ENCODE measurements at places on chromosomes 7 and 10.

DNA sequence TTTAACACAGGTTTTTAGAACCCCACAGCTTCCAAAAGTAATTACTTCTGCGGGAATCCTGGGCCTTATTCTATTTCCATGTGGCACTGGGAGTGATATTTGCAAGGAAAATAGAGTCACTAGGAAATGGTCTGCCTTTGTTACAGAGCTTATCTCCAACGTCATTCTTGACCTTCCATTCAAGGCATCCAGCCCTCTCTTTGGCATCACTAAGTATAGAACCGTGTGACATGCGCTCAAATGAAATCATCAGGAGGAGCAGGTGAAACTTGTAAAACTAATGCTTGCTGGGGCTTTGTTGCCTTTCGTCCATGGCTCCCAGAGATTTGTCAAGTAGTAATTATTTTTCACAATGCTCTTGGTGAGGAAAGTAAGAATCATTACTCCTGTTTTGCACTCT is 73.4 kb downstream of the PAPSS2 start:
- no peak for DNase-seq

GRCh38 chr10:14555807-14556206 is 218.9 kb downstream of the FAM107B start:
- DNase-seq = no peak

DNA sequence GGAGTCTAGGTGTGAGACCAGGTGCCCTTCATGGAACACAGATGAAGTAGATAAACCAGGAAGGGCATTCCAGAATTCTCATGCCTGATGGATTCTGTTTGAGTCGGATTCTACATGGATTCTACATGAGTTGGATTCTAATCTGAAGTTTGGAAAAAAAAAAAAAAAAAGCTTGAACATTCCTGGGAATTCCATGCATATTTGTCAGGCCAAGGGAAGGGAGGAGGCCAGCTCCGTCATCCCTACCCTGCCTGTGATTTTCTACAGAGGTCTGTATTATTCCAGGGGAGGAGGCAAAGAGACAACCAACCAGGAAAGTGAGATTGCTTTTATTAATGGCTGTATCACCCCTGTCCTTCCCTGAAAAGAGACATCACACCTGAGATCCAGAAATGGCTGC is 27.8 kb upstream of the EBLN1 start:
- DNase-seq = no peak

DNA sequence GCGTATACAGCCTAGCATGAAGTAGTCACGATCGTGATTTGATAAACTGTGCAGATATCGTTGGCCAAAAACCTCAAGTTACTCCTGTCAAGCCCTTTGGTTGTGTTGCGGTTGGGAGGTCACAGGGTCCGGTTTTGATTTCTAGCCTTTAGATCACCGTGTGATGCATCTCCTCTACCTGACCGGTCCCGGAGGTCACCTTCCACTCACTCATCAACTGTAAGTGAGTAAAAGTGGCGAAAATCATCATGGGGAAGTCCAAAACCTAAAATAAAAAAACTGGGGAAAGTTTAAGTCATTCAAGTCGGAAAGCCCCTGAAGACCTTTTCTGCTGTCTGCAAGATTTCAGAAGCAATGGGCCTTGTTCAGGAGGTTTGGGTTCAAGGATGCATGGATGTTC is 62.8 kb downstream of the ADARB2 start:
- no peak for DNase-seq

GRCh38 chr10:123769647-123770046 is 103.5 kb downstream of the GPR26 start:
- DNase-seq = no peak

DNA sequence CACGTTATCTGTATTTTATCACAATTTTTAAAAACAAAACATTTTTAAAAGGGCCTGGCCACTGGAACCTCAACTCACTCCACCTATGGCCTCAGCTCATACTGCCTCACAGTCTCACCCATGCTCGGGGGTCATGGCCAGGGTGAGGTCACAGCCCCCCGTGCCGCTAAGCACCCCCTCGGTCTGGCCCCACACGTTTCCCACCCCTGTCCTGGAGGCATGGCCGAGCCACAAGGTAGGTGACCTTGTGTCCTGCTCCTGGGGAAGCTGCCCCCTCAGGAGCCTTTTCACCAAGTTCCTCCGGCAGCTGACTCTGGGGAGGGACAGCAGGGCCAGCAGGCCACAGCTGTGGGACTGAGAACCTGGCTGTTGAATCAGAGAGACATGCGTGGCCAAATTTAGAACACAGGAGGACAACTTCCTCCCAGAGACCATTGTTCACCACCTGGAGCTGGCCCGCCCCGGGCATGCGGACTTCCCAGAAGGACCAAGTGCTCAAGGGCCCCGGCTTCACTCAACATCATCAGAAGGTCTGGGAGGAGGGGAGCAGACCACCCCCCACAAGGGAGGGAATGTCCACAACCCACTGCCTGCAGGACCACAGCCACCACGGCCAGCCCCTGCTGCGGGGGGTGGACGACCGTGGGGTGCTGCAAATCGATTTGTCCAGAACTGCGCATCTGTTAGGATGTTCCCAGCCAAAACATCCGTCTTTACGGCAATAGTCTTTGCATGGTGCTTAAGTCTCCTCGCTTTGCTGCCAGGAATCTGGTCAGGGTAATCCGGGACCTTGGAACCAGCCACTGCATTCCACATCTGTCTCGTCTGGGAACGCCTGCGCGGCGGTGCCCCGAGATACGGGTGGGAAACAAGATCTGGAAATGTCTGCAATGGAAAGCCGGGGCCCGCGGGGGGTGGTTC is 48.6 kb upstream of the PDGFA start:
- no peak for DNase-seq

GRCh38 chr7:84953234-84953633 is 233.6 kb downstream of the SEMA3D start:
- DNase-seq = no peak

GRCh38 chr10:36489181-36489580 is 636.2 kb upstream of the ANKRD30A start:
- no peak for DNase-seq

DNA sequence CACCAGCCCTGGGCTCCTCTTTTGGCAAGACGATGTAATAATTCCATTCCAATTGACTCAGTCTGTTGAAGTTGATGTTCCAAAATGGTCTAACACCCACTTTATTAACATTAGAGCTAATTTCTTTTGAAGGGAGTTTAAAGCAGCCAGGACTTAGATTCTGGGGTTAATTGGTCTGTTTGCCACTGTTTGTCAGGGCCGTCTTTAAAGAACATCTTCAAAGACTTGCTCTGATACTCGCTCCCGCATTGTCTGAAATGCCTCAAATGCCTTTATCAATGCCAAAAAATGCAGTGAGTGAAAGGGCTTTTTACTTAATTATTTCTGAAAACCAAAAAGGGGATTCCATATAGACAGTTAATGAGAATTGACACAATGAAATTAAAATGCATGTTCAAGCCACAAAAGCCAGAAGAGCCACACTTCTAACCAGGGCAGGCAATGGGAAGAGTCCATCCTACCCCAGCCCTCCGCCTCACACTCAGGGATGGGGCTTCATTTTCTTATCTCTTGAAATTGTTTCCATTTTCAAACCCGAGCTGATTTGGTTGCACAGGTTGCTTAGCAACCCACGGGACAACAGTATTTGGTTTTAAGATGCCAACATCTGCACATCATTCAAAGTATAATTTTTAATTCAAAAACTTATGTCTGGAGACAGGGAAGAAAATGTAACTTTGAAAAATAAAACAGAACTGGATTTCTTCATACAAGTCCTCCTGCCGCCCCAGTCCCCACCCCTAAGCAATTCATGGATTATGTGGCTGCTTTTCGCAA is 163.0 kb downstream of the FGFR2 start:
- DNase-seq = no peak

- DNase-seq = no peak
Measured at GRCh38 chr10:8034466-8035005, 20.0 kb upstream of the GATA3 start.

GRCh38 chr10:76055963-76056362 is 624.5 kb downstream of the LRMDA start:
- DNase-seq = no peak
